ENCODE measurements at places on chromosomes 4 and X.

GRCh38 chr4:152374153-152374552, 161.7 kb downstream of the FBXW7 start:
- no peak for DNase-seq

DNA sequence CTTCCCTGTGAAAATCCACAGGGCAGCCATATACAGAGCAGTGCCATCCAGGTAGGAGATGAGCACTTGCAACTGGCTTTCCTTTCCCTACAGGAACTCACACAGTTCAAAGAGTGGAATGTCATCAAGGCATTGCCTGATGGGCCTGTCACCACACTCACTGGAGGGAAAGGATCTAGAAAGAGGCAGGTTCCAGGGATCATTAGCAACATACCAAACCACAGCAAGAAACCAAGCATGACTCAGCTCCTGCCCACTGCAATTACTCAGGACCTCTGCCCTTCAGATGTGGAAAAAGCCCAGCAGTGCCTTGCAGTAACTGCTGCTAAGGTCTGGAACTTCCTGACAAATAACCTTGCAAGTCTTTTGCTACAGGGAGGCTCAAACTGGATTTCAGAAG, 101.2 kb downstream of the ZNF674 start:
- no peak for DNase-seq

GRCh38 chr4:4875147-4875546, 15.7 kb downstream of the MSX1 start:
- no peak for DNase-seq

- DNase-seq, result no peak
Observed at GRCh38 chrX:136450050-136450830, 37.5 kb upstream of the BRS3 start.

DNA sequence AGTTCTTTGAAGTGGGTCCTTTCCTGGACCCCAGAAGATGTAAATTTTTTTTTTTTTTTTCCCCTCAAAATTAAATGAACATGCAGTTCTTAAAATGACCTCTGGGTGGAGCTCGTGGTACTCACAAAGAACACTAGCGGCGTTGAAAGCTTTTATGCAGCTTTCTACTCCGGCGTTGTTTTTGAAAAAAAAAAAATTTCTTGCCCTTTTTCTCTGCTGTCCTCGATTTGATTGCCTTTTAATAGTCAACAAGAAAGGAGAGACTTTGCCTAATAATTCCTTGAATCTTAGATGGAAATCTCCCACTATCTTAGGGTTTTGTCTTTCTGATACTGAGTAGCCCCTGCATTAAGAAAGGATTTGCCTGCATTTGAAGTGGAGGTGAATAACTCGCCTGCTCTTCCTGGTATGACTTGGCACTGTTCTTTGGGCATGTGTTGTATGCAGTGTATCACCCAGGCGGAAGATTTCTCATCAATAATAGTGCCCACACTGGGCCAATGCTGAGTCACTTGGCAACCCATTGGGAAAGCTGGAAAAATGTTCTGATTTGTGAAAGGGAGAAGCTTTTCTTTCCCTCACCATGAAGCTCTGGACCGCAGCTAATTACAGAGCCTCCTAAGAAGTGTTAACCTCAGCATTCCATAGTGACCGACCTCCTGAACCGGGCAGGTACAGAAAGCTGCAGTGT, 104.0 kb downstream of the PHEX start:
- peak; percentile 63 for DNase-seq

GRCh38 chrX:152024710-152025109, 50.2 kb upstream of the GABRE start:
- no peak for DNase-seq

GRCh38 chr4:3865986-3866812, 100.0 kb downstream of the ADRA2C start:
- no peak for DNase-seq

GRCh38 chrX:40579900-40580536, 752 bp upstream of the ATP6AP2 start:
- DNase-seq, result peak; percentile 12

DNA sequence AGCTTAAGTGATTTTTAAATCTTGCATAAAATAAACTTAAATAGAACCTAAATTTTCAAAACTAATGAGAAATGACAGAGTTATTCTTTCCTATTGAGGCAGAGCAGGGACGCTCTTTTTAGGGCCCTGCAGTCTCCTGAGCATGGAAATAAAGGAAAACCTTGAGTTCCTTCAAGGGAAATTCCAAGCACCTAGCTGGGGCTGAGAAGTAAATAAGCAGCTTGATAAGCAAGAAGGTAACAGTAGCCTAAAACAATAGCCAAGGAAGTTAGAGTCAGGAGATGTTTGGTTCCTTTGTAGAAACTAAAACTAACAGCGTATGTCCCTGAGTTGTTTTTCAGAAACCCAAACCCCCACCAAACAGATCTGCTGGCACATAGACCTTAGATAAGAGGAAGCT, 174.6 kb downstream of the COL25A1 start:
- DNase-seq, result no peak

- peak; percentile 19 for DNase-seq
Observed at GRCh38 chr4:53315300-53315699, 50.6 kb downstream of the SCFD2 start.

DNA sequence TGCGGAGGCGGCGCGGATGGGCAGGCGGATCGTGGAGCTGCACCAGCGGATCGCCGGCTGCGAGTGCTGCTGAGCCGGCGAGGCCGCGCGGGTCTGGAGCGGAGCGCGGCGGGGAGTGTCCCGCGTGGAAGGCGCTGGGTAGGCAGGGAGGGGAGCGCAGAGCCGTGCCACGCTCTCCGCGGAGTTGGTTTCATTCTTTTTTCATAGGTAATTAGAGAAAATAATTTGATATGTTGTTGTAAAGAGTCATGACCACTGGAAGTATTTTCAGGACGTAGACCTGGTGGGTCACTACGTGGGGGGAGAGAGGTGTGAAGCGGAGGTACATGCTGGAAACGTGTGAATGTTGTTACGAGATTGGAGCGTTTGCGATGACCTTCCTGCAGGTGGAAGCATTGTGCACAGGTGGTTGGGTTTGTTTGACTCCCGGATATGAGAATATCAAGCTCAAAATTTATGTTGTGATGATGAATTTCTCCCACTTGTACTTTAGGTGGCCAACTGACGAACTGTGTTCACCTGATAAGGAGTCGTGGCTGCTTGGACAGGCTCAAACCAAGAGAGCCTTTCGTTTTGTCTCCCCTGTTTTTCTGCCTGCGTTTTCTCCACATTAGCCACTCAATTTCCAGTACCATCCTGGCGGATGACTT, 19.1 kb upstream of the S100P start:
- DNase-seq, result peak; percentile 68

DNA sequence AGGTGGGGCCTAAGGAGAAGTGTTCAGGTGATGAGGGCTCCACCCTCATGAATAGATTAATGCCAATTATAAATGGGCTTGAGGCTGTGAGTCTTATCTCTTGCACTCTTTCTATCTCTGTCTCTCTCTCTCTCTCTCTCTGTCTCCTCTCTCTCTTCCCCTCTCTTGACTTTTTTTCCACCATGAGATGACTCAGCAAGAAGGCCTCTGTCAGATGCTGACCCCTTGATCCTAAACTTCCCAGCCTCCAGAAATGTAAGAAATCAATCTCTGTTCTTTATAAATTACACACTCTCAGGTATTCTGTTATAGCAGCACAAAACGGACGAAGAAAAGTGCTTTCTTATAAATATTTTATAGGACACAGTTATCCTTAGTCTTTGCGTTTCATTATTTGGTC, 184.9 kb upstream of the PCDH7 start:
- DNase-seq, result no peak
